ENCODE measurements at places on chromosomes 16 and 17. TPM values are rescaled to one million over a fixed set of nuclear protein-coding genes. Genes with fewer than 3 reads are reported as not detected.

DNA sequence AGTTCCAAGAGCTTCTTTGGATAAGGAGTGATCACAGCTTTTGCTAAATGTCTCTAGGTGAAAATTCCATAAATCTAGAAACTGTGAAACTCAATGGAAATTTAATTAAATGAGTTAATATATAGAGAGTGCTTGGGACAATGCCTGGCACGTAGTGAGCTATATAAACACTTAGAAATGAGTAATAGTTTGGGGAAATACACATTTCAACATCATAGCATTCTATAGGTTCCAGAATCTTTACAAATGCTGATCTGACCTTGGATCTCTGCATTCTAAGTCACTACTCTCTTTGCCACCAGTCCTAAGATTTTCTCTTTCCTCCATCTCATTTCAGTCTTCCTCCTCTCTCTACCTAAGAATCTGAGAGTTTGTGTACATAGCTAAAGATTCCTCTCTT lies 175.6 kb downstream of the SOX9 start:
- peaks cover 9% of the 10 kb centered on the region for H3K4me1 ChIP-seq
- H3K27me3 ChIP-seq = no peaks in the 10 kb centered on the region
- H3K4me3 ChIP-seq = no peak overlapping the region
- DNase-seq = no peak

The AKAP10 gene
- total RNA-seq = 8.2 TPM

DNA sequence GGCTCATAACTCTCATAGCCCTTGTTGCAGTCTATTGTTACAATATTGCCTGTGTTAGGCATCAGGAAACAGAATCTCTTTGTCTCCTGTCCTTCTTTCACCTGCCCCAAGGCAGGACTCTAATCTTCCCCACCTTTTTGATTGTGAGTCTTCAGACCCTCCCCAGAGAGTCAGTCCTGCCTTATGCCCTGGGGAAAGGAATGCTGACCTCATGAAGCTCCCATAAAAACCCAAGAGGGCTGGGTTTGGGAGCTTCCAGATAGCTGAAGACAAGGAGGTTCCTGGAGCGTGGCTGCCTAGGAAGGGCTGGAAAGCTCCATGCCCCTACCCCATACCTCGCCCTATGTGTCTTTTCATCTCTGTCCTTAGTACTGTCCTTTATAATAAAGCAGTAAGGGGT lies 688.8 kb downstream of the WWOX start:
- no peak overlapping the region for H3K27ac ChIP-seq
- H3K4me1 ChIP-seq = no peaks in the 10 kb centered on the region
- no peak for DNase-seq
- H3K27me3 ChIP-seq = no peaks in the 10 kb centered on the region
- no peaks in the 10 kb centered on the region for H3K36me3 ChIP-seq
- H3K4me3 ChIP-seq = no peak overlapping the region

- no peaks in the 10 kb centered on the region for H3K36me3 ChIP-seq
- peaks cover 2% of the 10 kb centered on the region for H3K4me1 ChIP-seq
- no peaks in the 10 kb centered on the region for H3K27me3 ChIP-seq
Measured at GRCh38 chr17:77177002-77177741, 36.4 kb downstream of the SEC14L1 start.

DNA sequence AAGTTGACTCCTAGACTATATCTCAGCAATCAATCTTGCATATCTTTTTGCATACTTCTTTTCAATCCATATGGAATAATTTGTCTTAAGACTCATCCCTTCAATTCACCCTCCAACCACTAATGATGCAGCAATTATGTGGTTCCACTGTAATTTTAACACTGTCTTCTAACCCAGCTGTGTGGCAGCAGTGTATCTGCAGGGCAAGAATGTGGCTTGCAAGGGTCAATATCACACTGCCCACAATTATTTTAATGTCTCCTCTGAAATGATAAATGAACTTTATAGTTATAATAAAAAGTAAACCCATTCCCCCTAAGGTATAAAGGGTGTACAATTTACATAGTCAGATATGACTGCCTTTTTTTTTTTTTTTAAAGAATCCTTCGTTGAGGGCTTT lies 48.6 kb downstream of the FTO start:
- H3K4me1 ChIP-seq = peaks cover 5% of the 10 kb centered on the region
- no peak for DNase-seq
- no peak overlapping the region for H3K27ac ChIP-seq
- no peak overlapping the region for H3K4me3 ChIP-seq
- no peaks in the 10 kb centered on the region for H3K27me3 ChIP-seq

DNA sequence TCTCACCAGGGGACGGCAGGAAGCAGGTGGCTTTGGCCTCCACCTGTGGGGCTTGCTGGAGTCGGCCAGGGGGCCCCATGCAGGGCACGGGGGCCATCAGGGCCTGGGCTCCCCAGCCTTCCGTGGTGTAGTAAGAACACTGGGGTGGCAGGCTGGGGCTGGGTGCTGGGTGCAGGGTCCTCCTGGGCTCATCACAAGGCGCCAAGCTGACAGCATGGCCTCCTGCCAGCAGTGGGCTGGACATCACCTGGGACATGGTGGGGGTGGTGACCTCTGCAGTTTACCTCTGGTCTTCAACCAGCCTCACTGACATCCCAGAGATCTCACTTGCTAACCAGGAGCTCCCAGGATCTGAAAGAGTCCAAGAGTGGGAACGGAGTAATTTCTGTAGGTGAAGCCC lies 5.3 kb downstream of the TNS4 start:
- H3K27me3 ChIP-seq = no peaks in the 10 kb centered on the region

DNA sequence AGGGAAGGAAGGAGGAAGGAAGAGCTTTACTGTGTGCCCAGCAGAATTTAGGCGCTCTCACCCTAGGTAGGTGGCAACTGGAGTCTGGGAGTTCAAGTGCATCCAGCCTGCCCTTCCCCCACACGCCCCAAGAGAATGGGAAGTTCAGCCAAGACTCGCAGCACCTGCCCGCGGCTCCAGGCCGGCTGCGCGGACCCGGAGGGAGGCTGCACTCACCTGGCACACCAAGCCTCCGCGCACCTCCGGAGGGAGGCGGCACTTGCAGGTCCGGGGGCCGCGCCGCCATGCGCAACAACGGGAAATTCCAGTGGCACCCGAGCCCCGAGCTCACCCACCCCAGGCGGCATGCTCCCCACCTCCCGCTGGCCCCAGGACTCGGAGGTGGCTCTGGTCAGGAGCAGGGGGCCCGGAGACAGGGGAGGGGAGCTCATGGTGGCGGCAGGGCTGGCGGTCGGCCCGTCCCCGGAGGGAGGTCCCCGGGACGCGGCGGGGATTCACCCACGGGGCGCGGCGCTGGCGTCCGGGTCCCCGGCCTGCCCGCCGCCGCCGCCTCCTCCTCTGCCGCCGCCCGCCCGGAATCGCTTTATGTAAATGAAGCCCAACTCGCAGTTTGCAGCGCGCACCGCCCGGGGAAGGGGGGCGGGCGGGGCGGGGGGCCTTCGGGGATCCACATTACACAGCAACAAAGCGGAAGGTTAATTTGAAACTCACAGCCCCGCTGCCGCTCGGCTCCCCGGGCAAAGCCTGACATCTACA lies at the start of gene ZFHX3:
TSS of gene ZFHX3 (minus strand) at position 593 of the 756 bp plus-strand sequence. CDS start 87,983 bp downstream, outside the sequence.
- H3K27ac ChIP-seq = peak within 1 kb of the TSS; percentile 77
- H3K27me3 ChIP-seq = no peaks in the 10 kb centered on the region
- H3K4me3 ChIP-seq = peak within 1 kb of the TSS; percentile 79
- no peaks in the 10 kb centered on the region for H3K36me3 ChIP-seq
- DNase-seq = no peak

DNA sequence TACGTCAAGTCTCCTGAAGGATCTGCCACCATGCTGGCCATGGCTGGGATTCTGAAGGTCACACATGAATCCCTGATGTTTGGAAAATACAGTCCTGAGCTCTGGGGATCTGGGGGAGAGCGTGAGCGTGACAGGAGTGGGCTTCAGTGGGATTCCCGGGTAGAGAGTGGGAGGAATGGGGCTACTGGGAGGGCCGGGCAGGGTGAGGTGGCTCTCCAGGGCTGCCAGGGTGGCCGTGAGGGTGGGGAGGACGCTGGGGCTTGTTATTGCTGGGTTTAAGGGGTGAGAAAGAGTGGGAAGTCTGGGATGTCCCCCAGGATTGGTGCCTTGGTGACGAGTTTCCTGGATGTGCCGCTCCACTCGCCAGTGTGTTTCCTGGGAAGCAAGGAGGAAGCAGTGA lies 31.3 kb downstream of the FOXL1 start:
- no peak overlapping the region for H3K27ac ChIP-seq
- H3K4me1 ChIP-seq = peaks cover 4% of the 10 kb centered on the region
- H3K36me3 ChIP-seq = no peaks in the 10 kb centered on the region

DNA sequence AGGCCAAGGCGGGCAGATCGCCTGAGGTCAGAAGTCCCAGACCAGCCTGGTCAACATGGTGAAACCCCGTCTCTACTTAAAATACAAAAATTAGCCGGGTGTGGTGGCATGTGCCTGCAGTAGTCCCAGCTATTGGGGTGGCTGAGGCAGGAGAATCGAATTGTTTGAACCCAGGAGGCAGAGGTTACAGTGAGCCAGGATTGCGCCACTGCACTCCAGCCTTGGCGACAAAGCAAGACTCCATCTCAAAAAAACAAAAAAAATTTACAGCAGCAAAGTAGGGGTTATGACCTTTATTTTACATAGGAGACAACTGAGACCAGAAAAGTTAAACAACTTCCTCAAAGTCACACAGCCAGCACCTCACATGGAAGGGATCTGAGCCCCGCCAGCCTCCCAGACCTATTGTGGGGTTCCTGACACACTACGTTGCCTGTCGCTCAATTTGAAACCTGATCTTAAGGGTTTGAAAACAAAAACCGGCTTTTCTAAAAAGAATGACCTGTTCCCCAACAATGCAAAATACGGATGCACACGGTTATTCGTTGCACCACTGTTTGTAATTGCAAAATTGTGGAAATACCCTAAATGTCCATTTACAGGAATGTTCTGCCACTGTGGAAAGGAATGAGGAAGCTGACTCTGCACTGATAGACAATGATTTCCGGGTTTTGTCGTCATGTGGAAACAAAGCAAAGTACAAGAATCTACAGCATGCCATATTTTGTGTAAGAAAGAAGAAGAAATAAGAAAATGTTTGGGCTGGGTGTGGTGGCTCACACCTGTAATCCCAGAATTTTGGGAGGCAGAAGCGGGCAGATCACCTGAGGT lies 77.2 kb downstream of the CNGB1 start:
- no peaks in the 10 kb centered on the region for H3K36me3 ChIP-seq
- peak overlapping the region; percentile 32 for H3K27ac ChIP-seq
- H3K4me1 ChIP-seq = peaks cover 30% of the 10 kb centered on the region
- H3K4me3 ChIP-seq = no peak overlapping the region
- no peak for DNase-seq
- H3K27me3 ChIP-seq = no peaks in the 10 kb centered on the region

The PPY gene
- total RNA-seq = not detected

GRCh38 chr16:64364416-64364815 lies 757.4 kb downstream of the CDH11 start:
- DNase-seq = no peak
- no peak overlapping the region for H3K4me3 ChIP-seq
- H3K27me3 ChIP-seq = no peaks in the 10 kb centered on the region

DNA sequence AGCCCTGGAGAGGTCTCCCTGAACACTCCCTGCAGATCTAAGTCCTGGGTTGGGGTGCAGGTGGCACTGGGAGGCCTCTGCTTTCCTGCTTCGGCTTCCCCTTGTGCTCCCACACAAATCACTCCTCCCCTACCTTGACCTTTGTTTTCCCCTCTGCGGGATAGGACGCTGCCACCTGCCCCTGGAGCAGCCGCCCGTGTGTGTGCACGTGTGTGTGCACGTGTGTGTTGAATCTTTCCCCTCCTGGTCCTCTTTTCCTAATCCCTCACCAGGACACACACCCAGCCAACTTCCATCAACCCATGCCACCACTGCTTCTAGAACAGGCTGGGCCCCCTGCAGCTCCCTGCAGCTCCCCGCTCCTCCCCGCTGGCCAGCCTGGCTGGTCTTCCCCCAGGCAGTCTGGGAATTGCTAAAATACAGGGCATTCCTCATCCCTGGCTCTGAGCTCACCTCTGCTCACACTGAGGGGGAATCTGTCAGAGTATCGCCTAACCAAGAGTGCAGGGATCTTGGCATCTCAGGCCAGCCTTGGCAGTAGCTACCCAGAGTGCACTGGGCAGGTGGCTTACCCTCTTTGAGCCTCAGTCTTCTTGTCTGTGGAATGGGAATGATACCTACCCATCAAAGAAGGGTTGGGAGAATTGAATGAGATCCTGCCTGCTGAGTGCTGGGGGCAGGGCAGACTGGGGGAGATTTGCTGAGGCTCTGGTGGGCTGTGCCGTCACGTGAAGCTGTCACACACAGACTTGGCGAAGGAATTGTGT lies 198.5 kb downstream of the NTN1 start:
- H3K4me3 ChIP-seq = no peak overlapping the region
- no peak for DNase-seq
- H3K27me3 ChIP-seq = no peaks in the 10 kb centered on the region
- no peaks in the 10 kb centered on the region for H3K36me3 ChIP-seq

DNA sequence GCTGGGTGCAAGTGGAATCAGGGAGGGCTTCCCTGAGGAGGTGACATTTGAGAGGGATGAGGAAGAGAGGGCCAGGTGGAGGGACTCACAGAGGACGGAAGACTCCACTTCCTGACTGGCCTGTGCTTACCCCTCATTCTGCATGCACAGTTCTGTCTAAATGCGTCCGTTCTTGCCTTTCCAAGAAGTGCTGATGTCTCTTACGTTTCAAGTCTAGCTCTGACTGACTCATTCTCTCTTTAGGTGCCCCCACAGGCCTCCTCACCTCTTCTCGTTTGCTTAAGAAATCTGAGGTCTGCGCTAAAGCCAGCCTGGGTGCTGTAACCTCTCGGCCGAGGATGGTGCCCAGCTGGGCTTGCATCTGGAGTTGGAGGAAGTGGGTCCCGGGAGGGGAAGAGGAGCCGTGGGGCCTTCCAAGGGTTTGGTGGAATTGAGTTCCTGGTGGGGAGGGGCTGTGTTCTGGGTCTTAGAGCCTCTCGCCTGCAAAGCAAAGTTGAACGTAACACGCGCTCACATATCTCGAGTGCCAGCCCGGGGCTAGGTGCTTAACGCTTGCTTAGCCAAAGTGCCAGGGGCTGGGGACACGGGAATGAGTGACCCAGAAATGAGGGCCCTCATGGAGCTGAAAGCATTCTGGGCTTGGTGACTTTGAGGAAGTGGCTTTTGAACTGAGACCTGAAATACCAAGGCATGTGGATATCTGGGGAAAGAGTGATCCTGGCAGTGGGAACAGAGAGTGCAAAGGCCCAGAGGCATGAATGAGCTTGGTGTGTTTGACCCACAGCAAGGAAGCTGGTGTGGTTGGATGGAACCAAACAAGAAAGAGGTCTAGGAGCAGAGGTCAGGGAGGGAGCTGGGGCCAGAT lies 4.8 kb downstream of the IL4R start:
- peak overlapping the region; percentile 9 for H3K4me3 ChIP-seq
- DNase-seq = no peak
- H3K4me1 ChIP-seq = peaks cover 78% of the 10 kb centered on the region

The G6PC1 gene
- not detected for total RNA-seq

The CD300A gene
- 1.1 TPM for total RNA-seq

- DNase-seq = no peak
- H3K27me3 ChIP-seq = peaks cover 8% of the 10 kb centered on the region
Measured at GRCh38 chr16:2022723-2023091, 3.1 kb downstream of the NPW start.

The STH gene
- total RNA-seq = not detected

Data from esophagus squamous epithelium (tissue), 5 donors.